ENCODE measurements at places on chromosomes 5 and 9. TPM values are rescaled to one million over a fixed set of nuclear protein-coding genes. Genes with fewer than 3 reads are reported as not detected.

LHX3 gene
- not detected for total RNA-seq

IDNK gene
- 11.6 TPM for total RNA-seq

SLC27A6 gene
- not detected for total RNA-seq

CCDC69 gene
- 27.0 TPM for total RNA-seq

YIPF5 gene
- 23.0 TPM for total RNA-seq

DNA sequence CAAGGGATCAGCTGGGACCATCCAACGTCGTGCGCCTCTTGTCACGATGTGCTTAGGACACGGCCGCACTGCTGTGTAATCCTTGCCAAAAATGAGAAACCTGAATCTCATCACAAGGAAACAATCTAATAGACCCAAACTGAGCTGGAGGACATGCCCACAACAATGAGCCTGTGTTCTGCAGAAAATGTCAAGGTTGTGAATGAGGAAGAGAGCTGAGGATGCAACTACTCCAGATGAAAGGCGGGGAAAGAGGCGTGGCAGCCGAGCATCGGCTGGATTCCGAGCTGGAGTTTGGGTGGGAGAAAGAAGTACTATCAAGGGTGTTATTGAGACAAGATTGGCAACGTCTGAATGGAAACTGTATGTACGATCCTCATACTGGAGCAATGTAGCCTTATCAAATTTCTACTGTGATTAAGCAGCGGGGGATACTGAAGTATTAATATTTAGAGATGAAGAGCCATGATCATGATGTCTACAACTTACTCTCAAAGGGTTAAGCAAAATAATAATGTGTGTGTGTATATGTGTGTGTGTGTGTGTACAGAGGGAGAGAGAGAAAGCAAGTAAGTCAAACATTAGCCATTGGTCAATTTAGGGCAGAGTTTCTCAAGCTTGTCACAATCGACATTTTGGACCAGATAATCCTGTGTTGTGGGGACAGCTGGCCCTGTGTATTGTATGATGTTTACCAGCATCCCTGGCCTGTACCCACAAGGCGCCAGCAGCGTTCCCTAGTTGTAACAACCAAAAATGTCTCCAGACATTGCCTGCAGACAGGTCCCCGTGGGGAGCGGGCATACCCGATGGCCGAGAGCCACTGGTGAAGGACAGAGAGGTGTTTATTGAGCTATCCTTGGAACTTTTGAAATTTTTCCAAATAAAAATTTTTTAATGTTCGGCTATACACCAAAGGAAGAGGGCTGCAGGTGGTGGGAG, 46.5 kb downstream of the DUSP1 start:
- H3K27ac ChIP-seq, result peak overlapping the region; percentile 88
- peak; percentile 53 for DNase-seq
- peak overlapping the region; percentile 13 for H3K4me3 ChIP-seq
- no peaks in the 10 kb centered on the region for H3K27me3 ChIP-seq
- H3K4me1 ChIP-seq, result peaks cover 59% of the 10 kb centered on the region

GRCh38 chr5:126851501-126852011, 74.6 kb downstream of the LMNB1 start:
- no peaks in the 10 kb centered on the region for H3K36me3 ChIP-seq
- no peaks in the 10 kb centered on the region for H3K27me3 ChIP-seq
- DNase-seq, result no peak
- H3K4me3 ChIP-seq, result no peak overlapping the region
- H3K4me1 ChIP-seq, result peaks cover 22% of the 10 kb centered on the region
- no peak overlapping the region for H3K27ac ChIP-seq

GRCh38 chr5:79050498-79050897, 19.0 kb downstream of the DMGDH start:
- peak overlapping the region; percentile 68 for H3K27ac ChIP-seq
- peak; percentile 85 for DNase-seq
- H3K4me1 ChIP-seq, result peaks cover 26% of the 10 kb centered on the region
- no peak overlapping the region for H3K4me3 ChIP-seq

GRCh38 chr5:66597183-66597757, 1.1 kb downstream of the MAST4 start:
- H3K27ac ChIP-seq, result no peak overlapping the region
- H3K4me3 ChIP-seq, result peak overlapping the region; percentile 63
- no peaks in the 10 kb centered on the region for H3K36me3 ChIP-seq
- H3K4me1 ChIP-seq, result no peaks in the 10 kb centered on the region
- no peaks in the 10 kb centered on the region for H3K27me3 ChIP-seq
- DNase-seq, result peak; percentile 65

GRCh38 chr5:25669645-25670401, 1025.0 kb upstream of the CDH10 start:
- no peaks in the 10 kb centered on the region for H3K27me3 ChIP-seq
- H3K36me3 ChIP-seq, result no peaks in the 10 kb centered on the region
- no peak for DNase-seq
- peak overlapping the region; percentile 34 for H3K27ac ChIP-seq
- no peak overlapping the region for H3K4me3 ChIP-seq
- H3K4me1 ChIP-seq, result peaks cover 14% of the 10 kb centered on the region

DNA sequence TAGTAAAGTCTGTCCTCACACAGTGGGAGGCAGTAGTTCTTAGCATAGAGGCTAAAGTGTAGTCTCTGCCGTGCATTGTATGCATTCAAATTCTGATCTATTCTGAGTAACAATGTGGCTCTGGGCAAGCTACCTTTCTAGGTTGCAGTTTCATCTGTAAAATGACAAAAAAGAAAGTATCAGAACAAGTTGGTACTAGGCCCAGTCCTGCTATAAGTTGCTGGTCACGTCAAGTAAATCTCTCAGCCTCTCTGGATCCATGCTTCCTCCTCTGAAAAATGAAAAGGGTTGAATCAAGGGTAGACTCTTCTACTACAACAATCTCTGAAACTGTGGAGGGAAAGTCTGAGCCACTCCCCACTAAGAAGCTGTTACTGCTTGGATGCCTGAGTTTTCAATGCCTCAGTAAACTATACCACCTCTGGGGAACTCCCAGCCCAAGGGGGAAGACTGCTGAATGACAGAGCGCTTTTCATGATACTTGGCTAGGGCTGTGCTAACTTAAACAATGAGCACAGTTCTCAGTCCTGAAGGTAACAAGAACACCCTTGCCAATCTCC, 34.5 kb upstream of the SPARC start:
- no peaks in the 10 kb centered on the region for H3K27me3 ChIP-seq
- no peak overlapping the region for H3K27ac ChIP-seq
- H3K4me1 ChIP-seq, result no peaks in the 10 kb centered on the region
- H3K36me3 ChIP-seq, result no peaks in the 10 kb centered on the region
- DNase-seq, result no peak
- H3K4me3 ChIP-seq, result no peak overlapping the region

- H3K4me3 ChIP-seq, result no peak overlapping the region
- no peaks in the 10 kb centered on the region for H3K27me3 ChIP-seq
Measured at GRCh38 chr9:114677418-114677817, 4.6 kb downstream of the TEX48 start.

DNA sequence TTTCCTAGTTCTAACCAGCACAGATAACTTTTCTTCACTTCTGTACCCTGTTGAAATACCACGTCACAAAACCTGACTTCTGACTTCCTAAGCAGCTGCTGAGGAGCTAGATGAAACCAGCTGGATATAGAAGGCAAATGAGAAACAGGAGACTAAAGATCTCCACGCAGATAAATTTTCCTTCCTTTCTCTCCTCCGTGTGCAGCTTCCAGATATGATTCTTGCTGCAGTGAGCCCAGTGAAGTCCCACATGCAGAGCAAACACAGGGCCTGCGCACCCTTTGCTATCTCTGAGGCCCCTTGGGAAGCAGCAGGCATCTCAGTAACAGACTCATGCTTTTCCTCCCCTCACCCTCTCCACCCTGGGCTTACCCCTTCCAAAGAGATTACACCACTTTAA, 1638.3 kb downstream of the MAT2B start:
- DNase-seq, result no peak
- no peaks in the 10 kb centered on the region for H3K36me3 ChIP-seq
- no peaks in the 10 kb centered on the region for H3K27me3 ChIP-seq
- no peak overlapping the region for H3K4me3 ChIP-seq
- H3K4me1 ChIP-seq, result no peaks in the 10 kb centered on the region

GRCh38 chr9:70932097-70932496, 189.3 kb downstream of the TRPM3 start:
- no peaks in the 10 kb centered on the region for H3K36me3 ChIP-seq
- H3K4me3 ChIP-seq, result no peak overlapping the region
- H3K27me3 ChIP-seq, result no peaks in the 10 kb centered on the region
- no peak overlapping the region for H3K27ac ChIP-seq

GRCh38 chr5:7857926-7858632, 7.1 kb upstream of the CFAP90 start:
- no peak for DNase-seq
- H3K36me3 ChIP-seq, result peaks cover 39% of the 10 kb centered on the region
- H3K27ac ChIP-seq, result no peak overlapping the region

DNA sequence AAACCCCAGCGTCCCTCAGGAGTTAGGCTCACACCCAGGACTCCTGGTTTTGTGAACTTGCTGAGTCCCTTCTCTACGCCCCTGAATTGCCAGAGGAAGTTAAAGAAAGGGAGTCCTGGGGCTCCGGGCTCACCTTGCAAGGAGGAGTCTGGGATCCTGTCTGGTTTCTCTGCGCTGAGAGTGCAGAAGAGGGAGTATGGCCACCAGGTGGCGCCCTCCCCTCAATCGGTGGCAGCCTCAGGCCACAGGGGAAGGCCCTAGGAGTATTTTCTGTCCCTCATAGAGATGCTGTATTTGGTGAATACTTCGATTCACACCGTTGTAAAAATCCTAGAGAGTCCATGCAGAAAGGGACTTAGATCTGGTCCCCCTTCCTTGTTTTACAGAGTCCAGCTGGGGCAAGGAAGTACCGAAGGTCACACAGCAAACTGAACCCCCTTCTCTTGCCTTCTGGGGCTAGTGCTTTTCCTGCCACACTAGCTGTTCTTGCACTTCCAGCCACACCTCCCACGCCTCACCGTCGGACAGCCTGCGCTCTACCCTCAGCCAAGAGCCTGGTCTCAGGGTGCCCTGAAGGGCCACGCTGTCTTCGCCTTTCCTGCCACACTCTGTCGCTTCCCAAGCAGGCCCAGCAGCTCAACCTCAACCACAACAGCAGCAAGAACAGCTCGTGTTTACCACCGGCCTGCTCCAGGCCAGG, 10.2 kb downstream of the HAND1 start:
- no peaks in the 10 kb centered on the region for H3K36me3 ChIP-seq
- H3K4me1 ChIP-seq, result no peaks in the 10 kb centered on the region
- H3K4me3 ChIP-seq, result no peak overlapping the region
